ENCODE measurements at places on chromosomes 1 and 21.

GRCh38 chr21:17903929-17904639, 84.9 kb upstream of the C21orf91 start:
- DNase-seq = no peak

GRCh38 chr1:199356561-199356960, 670.9 kb upstream of the NR5A2 start:
- no peak for DNase-seq

DNA sequence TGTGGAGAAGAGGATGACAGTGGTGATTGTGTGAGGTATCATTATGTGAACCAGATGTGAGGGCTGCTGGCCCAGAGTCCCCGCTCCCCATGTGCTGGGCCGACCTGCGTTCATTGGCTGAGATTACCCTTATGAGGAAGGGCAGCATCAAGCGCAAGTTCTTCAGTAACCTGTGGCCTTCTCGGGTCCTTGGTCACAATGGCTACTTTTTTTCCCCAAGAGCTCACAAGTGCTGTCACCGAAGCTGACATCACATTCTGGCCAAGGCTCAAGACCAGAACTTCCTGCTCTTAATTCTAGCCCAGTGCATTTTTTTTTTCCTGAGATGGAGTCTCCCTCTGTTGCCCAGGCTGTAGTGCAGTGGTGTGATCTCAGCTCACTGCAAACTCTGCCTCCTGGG, 262.9 kb downstream of the RHOU start:
- no peak for DNase-seq

DNA sequence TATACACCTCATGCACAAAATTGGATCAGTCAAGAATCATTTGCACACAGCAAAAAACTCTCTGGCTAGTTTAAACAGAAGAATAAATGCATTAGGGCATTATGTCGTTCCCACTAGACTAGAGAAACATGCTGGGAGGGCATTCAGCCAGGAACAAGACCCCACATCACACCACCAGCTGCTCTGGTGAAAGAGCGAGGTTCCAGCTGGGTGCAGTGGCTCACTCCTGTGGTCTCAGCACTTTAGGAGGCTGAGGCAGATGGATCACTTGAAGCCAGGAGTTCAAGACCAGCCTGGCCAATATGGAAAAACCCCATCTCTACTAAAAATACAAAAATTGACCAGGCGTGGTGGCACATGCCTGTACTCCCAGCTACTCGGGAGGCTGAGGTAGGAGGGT, 52.1 kb upstream of the BACE2 start:
- DNase-seq = no peak

- no peak for DNase-seq
These were observed 92.1 kb downstream of the NIBAN1 start for GRCh38 chr1:184881941-184882913.

- DNase-seq = no peak
These were observed 56.3 kb downstream of the SLC9A1 start for GRCh38 chr1:27098431-27099134.

- DNase-seq = no peak
These were observed 68.0 kb downstream of the CACHD1 start for GRCh38 chr1:64537942-64538341.

DNA sequence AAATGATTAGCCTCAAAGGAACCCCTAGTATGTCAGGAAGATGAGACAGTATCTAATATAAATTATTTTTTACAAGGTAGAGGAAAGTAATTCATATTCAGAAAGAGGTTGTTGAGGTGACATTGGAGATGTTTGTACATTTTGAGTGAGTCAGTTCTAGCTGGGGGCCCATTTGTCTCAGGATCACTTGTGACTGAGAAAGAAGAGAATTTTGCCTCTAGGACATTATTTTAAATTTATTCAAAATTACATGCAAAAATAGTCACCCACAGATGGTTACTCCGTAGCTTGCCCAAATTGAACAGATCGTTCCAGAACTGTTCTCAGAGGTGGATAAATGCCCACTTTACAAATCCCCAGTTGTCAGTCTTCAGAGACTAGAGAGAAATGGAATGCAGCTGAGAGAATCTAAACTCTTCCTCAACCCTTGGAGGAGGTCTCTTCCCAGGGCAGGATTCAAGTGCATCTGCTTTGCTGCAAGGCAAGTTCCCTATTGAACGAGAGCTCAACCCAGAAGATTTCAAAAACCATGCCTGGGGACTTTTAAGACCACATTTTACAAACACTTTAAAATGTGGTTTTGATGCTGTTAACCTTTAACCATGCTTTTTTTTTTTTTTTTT, 987.8 kb upstream of the ADAMTS5 start:
- DNase-seq = no peak

GRCh38 chr1:87325982-87326738, 2.5 kb upstream of the LMO4 start:
- DNase-seq = peak; percentile 22

DNA sequence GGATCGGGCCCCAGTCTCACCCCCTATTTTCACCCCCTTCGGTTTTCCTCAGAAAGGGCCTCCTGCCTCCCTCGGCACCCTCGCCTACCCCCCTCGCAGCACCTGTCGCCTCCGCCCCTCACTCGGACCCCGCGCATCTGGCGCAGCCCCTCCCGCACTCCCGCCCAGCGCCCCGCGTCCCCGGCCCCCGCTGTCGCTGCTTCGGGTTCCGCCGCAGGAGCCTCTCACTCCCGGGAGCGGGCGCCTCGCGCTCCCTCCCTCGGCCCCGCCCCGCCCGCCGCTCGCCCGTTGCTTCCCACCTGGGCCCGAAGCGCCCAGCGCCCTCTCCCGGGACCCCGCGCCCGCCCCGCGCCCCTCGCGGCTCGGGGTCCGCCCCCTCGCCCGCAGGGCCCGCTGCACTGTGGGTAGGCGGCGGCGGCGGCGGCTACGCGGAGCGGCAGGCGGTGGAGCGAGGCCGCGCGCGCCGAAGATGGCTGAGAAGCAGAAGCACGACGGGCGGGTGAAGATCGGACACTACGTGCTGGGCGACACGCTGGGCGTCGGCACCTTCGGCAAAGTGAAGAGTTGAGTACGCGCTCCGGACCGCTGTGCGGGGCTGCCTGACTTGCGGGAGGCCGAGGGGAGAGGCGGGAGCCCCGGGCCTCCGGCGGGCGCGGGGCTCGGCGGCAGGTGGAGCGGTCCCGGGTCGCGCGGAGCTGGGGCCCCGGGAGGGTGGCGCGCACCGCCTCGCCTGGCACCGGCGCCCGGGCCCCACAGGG, at the start of gene PRKAA2:
PRKAA2 (plus strand) TSS at position 396 of the 758 bp plus-strand sequence; CDS start at position 470, 74 bp downstream.
- DNase-seq = no peak

- DNase-seq = no peak
These were observed 477.2 kb upstream of the CAMK1G start for GRCh38 chr1:209106237-209106741.

GRCh38 chr21:31564439-31564838, 95.1 kb upstream of the SOD1 start:
- no peak for DNase-seq

DNA sequence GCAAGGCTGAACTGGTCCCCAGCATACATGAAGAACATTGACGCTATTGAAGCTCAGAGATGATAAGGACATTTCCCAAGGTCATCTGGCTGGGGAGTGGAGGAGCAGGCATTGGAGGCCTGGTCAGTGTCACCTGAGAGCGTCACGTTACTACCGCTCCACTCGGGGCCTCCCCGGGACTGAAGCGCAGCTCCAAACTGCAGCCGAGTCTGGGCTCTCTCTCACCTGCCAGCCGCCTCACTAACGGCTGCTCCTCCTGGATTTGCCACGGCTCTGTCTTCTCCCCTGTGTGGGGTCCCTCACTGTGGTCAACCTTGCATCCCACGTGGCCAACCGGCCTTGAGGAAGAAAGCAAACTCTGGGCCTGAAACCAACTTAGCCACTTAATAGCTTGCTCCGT, 111.3 kb downstream of the ADSS2 start:
- DNase-seq = no peak

DNA sequence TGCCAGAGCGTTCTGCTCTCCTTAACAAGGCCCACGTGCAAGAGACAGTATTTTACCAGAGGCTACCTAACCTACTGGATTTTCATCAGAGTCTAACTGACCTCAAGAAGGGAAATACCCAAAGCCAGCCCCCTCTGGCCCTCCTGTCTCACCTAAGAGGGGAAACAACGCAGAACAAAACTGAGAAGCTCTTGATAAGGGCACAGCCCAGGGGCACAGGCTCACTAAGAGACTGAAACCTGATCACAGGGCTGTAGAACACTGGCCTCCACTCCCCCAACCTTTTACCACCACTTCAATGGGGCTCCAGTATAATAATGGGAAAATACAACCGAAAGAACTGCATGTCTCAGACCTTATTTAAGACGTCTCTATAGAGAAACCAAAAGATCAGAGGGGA, 449.5 kb upstream of the CAMK1G start:
- DNase-seq = no peak
